ENCODE measurements at places on chromosomes 3 and 15.

DNA sequence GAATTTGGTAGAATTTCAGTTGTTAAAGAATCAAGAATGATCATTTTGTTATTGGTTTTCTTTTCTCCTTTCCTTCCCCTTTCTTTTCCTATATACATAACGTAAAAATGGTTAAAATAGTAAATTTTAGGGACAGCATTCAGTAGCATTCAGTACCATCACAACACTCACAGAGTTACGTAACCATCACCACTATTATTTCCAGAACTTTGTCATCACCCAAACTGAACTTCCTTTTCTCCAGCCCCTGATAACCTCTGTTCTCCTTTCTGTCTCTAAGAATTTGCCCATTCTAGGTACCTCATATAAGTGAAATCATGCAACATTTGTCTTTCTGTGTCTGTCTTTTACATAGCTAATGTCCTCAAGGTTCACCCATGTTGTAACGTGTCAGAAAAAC is 165.3 kb downstream of the AKAP13 start:
- no peak for DNase-seq

- no peak for DNase-seq
Measured at GRCh38 chr15:30824518-30825195, 79.1 kb upstream of the FAN1 start.

DNA sequence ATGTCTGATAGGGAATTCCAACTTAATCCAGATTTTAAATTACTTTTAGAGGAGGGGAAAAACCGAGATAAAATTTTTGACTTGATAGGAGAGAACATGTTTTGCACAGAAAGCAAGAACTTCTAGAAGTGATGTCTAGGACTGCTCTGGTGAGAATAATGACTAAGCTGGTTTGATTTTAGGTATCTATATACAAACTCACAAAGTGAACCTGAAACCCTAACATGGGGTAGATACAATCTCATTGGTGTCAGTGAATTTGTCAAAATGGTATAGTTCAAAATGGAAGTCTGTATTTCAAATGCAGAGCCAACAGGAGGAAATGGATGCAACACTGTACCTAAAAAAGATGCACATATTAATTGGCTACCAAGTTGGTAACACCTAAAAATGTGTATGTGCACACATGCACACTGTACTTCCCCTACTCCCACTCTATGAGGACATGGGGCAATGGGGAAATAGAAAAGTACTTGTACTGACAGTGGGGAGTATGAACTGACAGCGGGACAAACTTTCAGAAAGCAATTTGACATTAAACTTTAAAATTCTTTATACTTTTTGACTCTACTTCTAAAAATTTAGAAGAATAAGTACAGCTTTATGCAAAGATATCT is 53.0 kb downstream of the NR1I2 start:
- no peak for DNase-seq

GRCh38 chr3:109241459-109242186 is 74.7 kb downstream of the DPPA2 start:
- no peak for DNase-seq

DNA sequence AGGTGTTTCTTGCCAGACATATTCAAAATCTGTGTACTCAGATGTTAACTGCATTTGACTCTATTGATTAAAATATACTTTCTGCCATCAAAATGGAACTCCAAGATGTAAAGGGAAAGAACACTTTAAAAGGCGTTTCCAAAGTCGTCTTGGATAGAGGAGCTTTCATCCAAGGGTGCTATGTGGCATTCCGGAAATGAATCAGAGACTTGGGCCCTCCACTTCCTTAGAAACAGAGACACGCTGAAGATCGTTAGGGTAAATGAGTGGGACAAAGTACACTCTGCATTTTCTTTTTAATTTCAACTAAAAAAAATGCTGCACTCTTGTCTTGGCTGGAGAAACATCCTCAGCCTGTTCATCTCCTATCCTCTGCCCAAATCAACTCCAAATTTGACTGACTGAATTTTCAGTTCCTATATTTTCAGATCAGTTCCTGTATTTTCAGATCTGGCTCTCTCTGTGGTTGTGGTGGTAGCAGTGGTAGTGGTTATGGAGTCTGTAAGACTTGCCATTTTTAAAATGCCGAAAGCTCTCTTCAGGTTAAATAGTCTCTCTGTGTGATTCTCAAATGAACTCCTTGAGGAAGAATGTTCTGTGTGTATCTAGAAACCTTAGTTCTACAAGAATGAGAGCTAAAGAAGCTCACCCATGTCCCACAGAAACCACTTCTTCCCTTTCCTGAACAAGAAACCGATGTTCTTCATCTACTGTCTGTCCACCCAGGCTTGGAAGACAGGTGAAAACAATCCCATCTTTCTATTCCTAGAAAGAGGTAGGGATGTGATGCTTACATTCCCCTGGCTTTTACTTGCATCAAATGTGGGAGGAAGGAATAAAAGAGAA is 156.8 kb upstream of the ICE2 start:
- DNase-seq = no peak

DNA sequence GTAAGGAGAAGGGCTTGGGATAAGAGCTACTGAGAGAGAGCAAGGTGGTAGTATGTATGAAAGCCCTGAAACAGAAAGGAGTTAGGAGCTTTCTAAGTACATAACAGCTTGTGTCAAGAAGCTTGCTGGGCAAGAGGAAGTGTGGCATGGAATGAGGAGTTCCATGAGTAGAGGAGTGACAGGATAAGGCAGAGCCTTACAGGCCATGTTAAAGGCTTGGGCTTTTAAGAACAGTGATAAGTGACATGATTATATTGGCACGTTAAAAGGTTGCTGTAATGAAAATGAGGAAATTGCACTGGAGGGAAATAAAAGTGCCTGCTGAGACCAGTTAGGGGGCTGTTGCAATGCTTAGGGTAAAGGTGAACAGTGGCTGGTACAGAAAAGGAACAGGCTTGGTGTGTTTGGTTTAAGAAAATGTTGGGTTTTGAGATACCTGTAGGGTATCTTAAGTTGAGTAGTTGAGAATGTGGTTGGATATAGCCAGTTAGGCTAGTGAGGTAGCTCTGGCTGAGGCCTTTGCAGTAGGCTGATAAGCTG is 49.0 kb downstream of the MEF2A start:
- no peak for DNase-seq

GRCh38 chr15:33730815-33731214 is 237.5 kb upstream of the CHRM5 start:
- DNase-seq = no peak

DNA sequence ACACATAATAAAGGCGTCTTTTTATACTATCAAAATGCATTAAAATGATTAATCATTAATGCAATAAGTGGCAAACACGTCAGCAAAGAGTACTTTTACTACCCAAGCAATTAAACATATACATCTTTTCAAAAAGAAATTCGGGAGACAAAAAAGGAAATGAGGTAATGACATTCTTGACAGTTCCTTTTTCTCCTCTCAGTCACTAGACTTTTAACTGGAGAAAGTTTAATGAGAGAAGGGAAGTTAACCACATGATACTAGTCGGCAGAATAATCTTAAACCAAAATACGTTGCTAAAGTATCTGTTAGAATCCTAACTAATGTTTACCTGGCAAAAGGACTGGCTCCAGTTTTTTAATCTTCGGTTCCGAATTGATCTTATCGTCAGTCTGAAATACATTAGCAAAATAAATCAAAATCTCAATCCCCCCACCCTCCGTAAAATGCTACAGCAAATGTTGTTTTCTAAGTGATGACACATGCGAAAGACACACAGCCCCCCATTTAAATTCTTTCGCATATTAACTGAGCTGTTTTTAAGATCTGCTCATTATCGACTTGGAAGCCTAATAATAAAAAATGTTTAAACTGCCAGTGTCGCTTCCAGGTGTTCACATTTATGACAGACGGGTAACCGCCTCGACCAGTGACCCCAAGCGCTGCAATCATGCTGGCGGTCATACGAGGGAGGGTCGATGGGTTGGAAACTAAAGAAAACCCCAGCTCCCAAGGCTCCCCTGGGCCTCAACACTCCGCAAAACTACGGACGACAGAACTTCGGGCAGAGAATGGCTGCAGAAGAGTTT is 778 bp downstream of the MTMR10 start:
- no peak for DNase-seq

DNA sequence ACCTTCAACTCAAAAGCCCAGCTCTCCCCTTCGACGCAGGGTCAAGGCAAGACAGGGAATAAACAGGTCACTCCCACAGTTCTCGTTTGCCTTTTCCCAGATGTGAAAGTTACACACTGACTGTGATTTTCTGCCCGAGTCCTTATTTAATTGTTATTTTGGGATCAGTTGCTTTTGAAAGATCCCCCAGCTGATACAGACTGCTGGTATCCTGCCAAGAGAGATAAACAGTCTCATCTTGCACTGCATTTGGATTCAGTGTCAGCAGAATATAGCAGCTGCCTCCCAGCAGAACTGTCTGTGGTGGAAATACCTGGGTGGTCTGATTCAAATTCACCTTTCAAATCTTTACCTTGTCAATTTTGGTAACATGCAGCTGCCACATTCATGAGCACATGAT is 56.0 kb upstream of the FAM3D start:
- DNase-seq = no peak

DNA sequence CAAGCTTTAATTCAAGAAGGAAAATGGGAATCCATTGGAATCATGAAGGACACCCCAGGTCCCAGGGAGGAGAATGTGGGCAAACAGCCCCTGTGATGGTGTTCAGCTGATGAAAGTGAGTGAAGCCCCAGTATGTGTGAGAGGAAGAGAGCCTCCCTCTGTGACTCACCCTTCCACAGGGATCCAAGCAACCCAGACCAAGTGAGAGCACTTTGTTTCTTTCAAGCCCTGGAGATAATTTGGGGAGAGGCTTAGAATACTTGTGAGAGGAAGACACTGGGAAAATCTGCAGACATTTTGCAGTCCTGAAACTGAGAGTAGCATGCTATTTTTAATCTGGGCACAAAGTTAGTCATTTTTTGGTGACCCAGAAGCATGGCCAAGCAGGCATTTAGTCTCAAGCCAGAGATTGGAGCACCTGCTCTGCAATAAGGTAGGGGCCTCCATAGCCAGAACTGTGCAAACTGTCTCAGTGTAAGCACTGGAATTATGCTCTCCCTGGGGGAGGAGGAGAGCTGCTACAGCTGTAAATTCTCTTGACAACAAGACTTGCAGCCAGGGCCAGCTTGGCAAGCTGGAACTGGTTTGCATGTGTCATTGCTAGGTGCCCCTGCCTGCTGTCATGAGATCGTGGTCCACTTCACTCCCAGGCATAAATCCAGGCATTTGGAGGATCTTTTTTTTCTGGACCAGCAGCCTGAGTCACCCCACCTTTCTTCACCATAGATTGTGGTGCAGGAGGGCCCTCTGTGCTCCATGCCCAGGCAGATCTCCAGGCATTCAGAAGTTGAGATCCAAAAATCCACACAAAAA is 537.8 kb upstream of the DPPA4 start:
- DNase-seq = no peak

GRCh38 chr3:24215502-24215901 is 270.4 kb downstream of the NR1D2 start:
- no peak for DNase-seq

GRCh38 chr3:160754371-160754854 is 1.6 kb upstream of the PPM1L start:
- DNase-seq = no peak

DNA sequence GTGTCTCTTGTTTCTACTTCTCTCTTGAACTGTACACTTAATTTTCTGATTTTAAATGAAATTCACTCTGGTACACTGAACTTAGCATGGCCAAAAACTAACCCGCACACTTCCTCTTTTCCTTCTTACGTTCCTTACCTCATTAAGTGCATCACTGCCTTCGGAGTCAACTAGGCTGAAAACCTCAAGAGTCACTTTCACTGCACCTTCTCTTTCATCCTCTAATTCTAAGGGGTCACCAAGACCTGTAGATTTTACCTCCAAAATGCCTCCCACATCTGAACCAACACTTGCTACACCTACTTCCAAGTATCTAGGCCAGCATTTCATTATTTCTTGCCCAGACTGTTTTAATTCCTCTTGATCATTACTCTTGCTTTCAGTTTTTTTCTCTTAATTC is 6.6 kb downstream of the CBLB start:
- no peak for DNase-seq

GRCh38 chr3:13637311-13637891 is 88.5 kb downstream of the FBLN2 start:
- DNase-seq = no peak

GRCh38 chr3:101992863-101993262 is 143.5 kb downstream of the NFKBIZ start:
- no peak for DNase-seq

GRCh38 chr15:94580211-94580885 is 349.0 kb downstream of the MCTP2 start:
- DNase-seq = no peak

DNA sequence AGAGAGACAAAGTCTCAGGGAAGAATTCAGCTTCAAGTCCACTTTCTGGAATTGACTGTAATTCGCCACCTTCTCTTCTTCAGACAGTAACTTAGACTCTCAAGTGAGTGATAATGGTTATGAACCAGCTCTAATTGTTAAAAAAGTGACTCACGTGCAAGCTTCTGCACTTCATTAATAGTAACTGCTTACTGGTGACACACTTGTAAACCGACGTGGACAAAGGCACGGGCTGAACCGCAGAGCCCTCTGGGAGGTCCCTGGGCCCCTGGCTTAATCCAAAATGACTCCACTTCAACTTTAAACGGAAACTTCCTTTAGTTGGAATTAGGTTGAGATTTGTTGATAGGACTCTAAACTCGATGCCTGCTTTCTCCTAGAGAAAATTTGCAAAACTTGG is 17.0 kb downstream of the MUC4 start:
- no peak for DNase-seq

- no peak for DNase-seq
Measured at GRCh38 chr3:67920311-67920710, 265.9 kb upstream of the SUCLG2 start.

- no peak for DNase-seq
Measured at GRCh38 chr3:108064293-108064887, 26.4 kb downstream of the CD47 start.

DNA sequence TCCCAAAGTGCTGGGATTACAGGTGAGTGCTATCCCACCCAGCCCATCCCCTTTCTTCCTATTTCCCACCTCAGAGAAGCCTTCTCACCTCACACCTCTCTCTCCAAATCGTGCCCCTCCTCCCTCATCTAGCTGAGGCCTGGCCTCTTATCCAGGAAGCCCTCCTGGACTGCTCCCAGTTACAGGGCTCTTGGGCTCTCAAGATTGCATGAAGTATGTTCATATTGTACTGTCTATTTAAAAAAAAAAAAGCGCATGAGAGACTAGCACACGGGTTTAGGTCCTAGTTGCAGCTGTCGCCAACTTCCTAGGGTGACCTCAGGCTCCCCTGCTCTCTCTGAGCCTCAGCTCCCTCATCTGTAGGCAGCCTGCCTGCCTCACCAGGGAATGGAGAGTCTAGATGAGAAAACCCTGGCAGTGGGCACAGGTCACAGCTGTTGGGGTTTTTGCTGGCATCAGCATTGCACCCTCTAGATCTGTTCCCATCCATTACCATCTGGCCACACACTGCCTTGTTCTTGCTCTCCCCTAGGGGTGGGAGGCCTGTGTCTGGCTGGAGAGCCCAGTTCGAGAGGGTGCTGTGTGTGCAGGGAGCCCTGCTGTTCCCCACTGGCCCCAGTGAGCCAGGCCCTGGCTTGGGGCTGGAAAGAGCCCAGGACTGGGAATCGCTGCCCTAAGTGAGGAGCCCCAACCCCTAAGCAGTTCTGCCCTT is 24.2 kb upstream of the C15orf39 start:
- no peak for DNase-seq
